HL-60 (cell line): ENCODE measurements at places on chromosomes 2 and 18.

DNA sequence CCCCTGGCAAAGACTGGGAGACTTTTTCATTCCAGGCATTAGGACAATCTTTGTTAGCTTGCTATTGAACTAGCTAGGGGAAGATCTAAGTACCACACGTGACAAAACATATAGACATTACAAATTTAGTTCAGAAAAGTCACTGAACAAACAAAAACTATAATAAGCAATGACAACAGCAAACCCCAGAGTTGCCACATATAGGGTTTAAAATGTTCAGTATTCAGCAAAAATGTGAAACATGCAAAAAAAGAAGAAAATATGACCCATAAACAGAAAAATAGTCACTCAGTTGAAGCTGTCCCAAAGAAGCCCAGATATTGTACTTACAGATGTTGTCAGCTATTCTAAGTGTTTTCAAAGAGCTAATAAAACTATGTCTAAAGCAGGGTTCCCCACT is 431.1 kb upstream of the CDH2 start:
- DNase-seq: no peak

DNA sequence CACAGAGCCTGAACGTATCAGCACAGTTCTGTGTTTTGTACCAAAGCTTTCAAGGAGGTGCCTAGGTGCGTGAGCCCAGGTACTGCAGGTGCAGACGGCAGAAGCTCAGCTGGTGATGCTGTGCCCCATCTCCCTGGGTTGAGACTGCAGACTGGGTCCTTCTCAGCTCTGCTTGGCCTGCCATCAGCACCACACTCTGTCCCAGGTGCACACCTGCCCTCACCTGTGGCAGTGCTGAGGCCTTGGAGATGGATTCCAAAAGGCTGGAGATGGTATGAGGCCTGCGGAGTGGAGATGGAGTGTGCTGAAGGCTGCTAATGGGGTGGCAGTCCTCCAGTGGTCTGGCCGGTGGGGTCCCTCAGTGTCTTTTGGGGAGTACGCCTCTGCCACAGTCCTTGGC is 9.3 kb downstream of the LDLRAD4 start:
- DNase-seq: no peak

DNA sequence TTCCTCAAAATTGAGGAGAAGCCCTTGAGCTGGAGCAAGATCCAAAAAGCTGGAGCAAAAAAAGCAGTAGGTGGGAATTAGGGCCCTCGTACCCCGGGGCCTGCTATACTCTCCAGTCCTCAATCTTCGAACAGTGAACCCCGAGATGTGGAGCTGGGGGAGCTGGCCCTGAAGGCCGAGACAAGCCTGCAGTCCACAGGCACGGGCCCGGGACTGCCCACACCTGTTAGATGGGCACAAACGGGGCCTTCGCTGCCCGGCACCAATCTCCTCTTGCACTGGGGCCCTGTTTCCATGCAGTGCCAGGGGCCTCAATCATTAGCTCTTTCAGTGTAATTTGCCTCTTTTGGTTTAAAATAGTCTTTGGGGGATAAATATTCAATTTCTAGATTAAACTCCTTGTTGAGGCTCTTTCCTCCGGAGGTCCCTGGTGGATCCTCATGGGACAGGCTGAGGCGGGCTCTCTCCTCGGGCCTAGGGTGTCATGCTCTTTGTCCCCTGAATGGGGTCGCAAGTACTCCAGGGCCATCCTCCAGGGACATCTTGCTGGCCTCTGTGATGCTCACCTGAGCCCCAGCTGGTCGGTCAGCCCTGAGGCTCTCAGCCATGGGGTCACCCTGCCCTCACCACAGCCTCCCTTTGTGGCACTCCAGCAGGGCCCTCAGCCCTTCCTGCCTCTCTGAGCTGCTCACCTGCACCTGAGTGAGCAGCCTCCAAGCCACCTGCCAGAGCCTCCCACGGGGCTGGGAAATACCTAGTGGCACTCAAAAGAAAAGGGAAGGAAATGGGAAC is 223.6 kb downstream of the ALPK2 start:
- no peak for DNase-seq

DNA sequence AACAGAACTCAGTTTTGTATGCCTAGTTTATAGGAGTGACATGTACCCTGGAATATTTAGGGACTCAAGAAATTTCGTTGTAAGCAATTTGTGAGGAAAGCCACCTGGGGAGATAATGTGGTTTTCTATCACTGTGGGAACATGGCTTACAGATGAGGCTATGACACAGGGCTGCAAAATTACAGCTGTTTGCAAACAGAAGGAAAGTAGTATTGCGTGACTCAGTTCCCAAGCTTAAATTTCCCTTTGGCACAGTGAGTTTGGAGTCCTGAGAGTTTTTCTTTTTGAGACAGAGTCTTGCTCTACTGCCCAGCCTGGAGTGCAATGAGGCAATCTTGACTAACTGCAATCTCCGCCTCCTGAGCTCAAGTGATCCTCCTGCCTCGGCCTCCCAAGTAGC is 149.8 kb downstream of the MYO5B start:
- DNase-seq: no peak

GRCh38 chr18:10713409-10713808 is 187.6 kb downstream of the NAPG start:
- no peak for DNase-seq
